ENCODE measurements at places on chromosomes 1 and 21. TPM values are rescaled to one million over a fixed set of nuclear protein-coding genes. Genes with fewer than 3 reads are reported as not detected.

- H3K27ac ChIP-seq = no peak overlapping the region
- peaks cover 24% of the 10 kb centered on the region for H3K4me1 ChIP-seq
- peaks cover 13% of the 10 kb centered on the region for H3K27me3 ChIP-seq
- no peak for DNase-seq
- H3K4me3 ChIP-seq = no peak overlapping the region
Measured at GRCh38 chr1:6971699-6972098, 186.4 kb downstream of the CAMTA1 start.

DNA sequence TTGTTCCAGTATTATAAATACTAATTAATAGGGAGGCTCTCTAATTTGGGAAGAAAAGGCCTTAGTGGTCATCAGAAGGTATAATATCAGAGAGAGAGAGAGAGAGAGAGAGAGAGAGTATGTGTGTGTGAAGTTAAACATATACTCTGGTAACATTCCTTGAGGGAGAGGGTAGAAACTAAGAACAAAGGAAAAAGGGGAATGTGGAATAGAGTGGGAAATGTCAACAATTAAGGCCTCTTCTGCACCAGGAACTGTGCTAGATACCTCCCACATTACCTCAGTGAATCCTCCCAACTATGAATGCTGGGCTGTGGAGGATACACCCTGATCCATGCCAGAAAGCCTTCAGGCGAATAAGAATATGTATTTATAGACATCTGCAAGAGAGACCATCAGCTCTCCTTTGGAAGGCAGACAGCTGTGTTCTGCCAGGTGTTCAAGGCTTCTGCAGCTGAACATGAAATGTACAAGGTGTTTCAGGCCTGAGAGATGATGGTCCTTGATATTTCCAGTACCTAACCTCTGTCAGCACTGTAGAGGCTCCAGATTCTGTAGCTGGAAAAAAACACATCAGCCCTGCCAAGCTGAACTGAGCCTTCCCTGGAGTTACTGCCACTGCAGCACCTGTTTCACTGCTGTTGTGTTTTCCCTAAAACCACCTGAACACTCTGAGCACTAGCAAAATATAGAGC, 29.1 kb downstream of the TBX15 start:
- no peak for DNase-seq
- H3K4me1 ChIP-seq = peaks cover 14% of the 10 kb centered on the region
- peaks cover 15% of the 10 kb centered on the region for H3K27me3 ChIP-seq
- H3K36me3 ChIP-seq = no peaks in the 10 kb centered on the region
- H3K4me3 ChIP-seq = no peak overlapping the region
- H3K27ac ChIP-seq = no peak overlapping the region

WNT4 gene
- total RNA-seq = 26.4 TPM

FOXO6 gene
- total RNA-seq = 21.1 TPM

DNA sequence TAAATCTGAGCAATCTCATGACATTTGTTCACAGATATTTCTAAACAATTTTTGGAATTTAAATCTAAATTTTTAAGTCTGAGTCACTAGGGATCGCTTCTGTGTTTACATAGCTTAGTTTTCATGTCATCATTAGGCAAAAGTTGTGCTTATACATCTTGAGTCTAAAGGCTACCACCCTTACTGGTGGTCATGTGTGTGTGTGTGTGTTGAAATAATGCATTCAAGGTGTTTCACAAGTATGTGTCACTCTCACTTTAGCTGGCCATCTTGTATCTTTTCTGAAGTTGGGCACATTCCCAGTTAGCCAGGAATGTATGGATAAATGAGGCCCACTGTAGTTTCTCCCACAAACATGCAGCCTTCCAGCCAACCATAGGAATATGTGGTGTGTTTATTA, 1162.5 kb upstream of the PRMT6 start:
- no peak overlapping the region for H3K27ac ChIP-seq
- no peaks in the 10 kb centered on the region for H3K36me3 ChIP-seq
- no peaks in the 10 kb centered on the region for H3K27me3 ChIP-seq
- no peak overlapping the region for H3K4me3 ChIP-seq
- no peaks in the 10 kb centered on the region for H3K4me1 ChIP-seq

GRCh38 chr21:41630917-41631316, 123.0 kb upstream of the TMPRSS2 start:
- peaks cover 5% of the 10 kb centered on the region for H3K36me3 ChIP-seq
- H3K27me3 ChIP-seq = peaks cover 6% of the 10 kb centered on the region
- H3K27ac ChIP-seq = no peak overlapping the region
- no peak for DNase-seq

DNA sequence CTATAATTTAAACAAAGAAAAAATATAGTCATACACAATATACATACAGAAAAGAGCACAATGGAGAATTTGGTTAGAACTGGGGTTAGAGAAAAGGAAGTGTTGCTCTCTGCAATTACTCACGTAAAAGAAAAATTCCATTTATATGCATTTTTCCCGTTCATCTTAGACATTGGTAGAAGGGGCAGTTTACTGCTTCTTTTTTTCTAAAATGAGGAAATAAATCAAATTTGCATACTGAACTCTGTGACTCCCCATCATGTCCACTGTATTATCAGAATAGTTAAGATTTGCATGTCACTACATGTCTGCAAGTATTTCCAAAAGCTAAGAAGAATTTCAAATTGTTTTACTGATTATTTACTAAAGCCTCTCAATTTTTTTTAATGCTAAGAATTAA, 44.1 kb upstream of the C1orf105 start:
- H3K27me3 ChIP-seq = no peaks in the 10 kb centered on the region
- H3K4me3 ChIP-seq = no peak overlapping the region
- DNase-seq = no peak
- peaks cover 31% of the 10 kb centered on the region for H3K4me1 ChIP-seq

DNA sequence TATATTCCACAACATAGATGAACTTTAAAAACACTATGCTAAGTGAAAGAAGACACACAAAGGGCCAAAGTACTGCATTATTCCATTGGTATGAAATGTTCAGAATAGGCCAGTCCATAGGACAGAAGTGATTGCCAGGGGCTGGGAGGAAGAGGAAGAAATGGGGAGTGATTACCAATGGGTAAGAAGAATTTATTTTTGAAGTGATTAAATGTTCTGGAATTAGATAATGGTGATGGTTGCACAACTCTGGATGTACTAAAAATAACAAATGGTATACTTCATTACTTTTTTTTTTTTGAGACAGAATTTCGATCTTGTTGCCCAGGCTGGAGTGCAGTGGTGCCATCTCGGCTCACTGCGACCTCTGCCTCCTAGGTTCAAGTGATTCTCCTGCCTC, 61.7 kb downstream of the CHD5 start:
- no peak overlapping the region for H3K27ac ChIP-seq
- H3K4me3 ChIP-seq = no peak overlapping the region
- H3K36me3 ChIP-seq = no peaks in the 10 kb centered on the region
- DNase-seq = no peak
- H3K4me1 ChIP-seq = no peaks in the 10 kb centered on the region

GRCh38 chr1:201192261-201192788, 1.7 kb downstream of the IGFN1 start:
- H3K4me3 ChIP-seq = peak overlapping the region; percentile 69
- peaks cover 15% of the 10 kb centered on the region for H3K27me3 ChIP-seq
- H3K4me1 ChIP-seq = peaks cover 21% of the 10 kb centered on the region
- peak overlapping the region; percentile 63 for H3K27ac ChIP-seq
- H3K36me3 ChIP-seq = no peaks in the 10 kb centered on the region

DNA sequence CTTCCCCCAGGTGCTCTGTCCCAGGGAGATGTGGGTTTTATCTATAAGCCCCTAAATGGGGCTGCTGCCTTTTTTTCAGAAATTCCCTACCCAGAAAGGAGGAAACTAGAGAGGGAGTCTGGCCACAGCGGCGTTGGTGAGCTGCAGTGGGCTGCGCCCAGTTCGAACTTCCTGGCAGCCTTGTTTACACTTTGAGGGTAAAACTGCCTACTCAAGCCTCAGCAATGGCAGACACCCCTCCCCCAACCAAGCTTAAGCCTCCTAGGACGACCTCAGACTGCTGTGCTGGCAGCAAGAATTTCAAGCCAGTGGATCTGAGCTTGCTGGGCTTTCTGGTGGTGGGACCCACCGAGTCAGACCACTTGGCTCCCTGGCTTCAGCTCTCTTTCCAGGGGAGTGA, 46.2 kb upstream of the PAPPA2 start:
- no peaks in the 10 kb centered on the region for H3K4me1 ChIP-seq
- no peak for DNase-seq
- no peak overlapping the region for H3K27ac ChIP-seq
- H3K27me3 ChIP-seq = peaks cover 3% of the 10 kb centered on the region

- H3K4me3 ChIP-seq = no peak overlapping the region
- no peak overlapping the region for H3K27ac ChIP-seq
- no peak for DNase-seq
- peaks cover 9% of the 10 kb centered on the region for H3K4me1 ChIP-seq
- no peaks in the 10 kb centered on the region for H3K27me3 ChIP-seq
Measured at GRCh38 chr1:53272349-53272748, 34.0 kb upstream of the MAGOH start.

- H3K36me3 ChIP-seq = peaks cover 3% of the 10 kb centered on the region
- no peak overlapping the region for H3K27ac ChIP-seq
- no peaks in the 10 kb centered on the region for H3K27me3 ChIP-seq
- no peak overlapping the region for H3K4me3 ChIP-seq
Measured at GRCh38 chr21:45224189-45224938, 63.3 kb downstream of the POFUT2 start.

OXCT2 gene
- total RNA-seq = 0.21 TPM

DNA sequence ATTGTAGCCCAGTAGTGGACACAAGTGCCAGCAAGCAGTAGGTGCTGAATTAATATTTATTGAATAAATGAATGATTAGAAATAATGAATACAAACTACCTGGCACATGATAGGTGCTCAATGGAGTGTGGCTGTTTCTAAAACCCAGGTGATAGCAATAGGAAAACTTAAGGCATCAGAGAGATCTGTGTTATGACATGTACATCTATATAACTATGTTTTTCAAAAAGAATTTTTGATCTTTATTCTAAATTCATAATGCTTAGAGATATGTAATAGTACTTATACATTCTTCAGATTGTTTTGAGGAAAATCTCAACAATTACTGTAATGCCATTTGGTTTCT, 5.0 kb downstream of the GADD45A start:
- DNase-seq = no peak
- no peak overlapping the region for H3K27ac ChIP-seq
- H3K4me1 ChIP-seq = peaks cover 23% of the 10 kb centered on the region
- no peak overlapping the region for H3K4me3 ChIP-seq
- no peaks in the 10 kb centered on the region for H3K27me3 ChIP-seq

C1orf115 gene
- total RNA-seq = 19.0 TPM

DNA sequence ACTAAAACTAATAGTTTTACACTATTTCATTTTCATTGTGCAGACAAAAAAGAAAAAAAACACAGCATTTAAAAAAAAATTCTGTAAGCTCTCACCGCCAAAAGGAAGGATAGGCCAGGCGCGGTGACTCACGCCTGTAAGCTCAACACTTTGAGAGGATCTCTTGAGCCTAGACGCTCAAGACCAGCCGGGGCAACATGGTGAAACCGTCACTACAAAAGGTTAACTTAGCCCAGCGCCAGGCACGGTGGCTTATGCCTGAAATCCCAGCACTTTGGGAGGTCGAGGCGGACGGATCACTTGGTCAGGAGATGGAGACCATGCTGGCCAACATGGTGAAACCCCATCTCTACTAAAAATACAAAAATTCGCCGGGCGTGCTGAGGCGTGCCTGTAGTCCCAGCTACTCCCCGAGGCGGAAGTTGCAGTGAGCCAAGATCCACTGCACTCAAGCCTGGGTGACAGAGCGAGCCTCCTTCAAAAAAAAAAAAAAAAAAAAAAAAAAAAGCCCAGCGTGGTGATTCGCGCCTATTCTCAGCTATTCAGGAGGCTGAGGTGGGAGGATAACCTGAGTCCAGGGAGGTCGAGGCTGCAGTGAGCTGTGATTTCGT, 14.3 kb upstream of the SPEN start:
- H3K27me3 ChIP-seq = no peaks in the 10 kb centered on the region
- peaks cover 10% of the 10 kb centered on the region for H3K36me3 ChIP-seq
- peak overlapping the region; percentile 96 for H3K4me3 ChIP-seq
- no peak for DNase-seq
- H3K4me1 ChIP-seq = peaks cover 35% of the 10 kb centered on the region
- H3K27ac ChIP-seq = peak overlapping the region; percentile 100

HRNR gene
- not detected for total RNA-seq

- H3K27me3 ChIP-seq = no peaks in the 10 kb centered on the region
- peaks cover 10% of the 10 kb centered on the region for H3K4me1 ChIP-seq
- H3K27ac ChIP-seq = no peak overlapping the region
- DNase-seq = no peak
- no peak overlapping the region for H3K4me3 ChIP-seq
Measured at GRCh38 chr1:19344372-19344810, 32.3 kb downstream of the SLC66A1 start.

- H3K27me3 ChIP-seq = no peaks in the 10 kb centered on the region
- H3K4me1 ChIP-seq = peaks cover 14% of the 10 kb centered on the region
- no peak for DNase-seq
- H3K4me3 ChIP-seq = no peak overlapping the region
- peaks cover 3% of the 10 kb centered on the region for H3K36me3 ChIP-seq
Measured at GRCh38 chr1:85359874-85360721, 83.7 kb upstream of the BCL10 start.

DNA sequence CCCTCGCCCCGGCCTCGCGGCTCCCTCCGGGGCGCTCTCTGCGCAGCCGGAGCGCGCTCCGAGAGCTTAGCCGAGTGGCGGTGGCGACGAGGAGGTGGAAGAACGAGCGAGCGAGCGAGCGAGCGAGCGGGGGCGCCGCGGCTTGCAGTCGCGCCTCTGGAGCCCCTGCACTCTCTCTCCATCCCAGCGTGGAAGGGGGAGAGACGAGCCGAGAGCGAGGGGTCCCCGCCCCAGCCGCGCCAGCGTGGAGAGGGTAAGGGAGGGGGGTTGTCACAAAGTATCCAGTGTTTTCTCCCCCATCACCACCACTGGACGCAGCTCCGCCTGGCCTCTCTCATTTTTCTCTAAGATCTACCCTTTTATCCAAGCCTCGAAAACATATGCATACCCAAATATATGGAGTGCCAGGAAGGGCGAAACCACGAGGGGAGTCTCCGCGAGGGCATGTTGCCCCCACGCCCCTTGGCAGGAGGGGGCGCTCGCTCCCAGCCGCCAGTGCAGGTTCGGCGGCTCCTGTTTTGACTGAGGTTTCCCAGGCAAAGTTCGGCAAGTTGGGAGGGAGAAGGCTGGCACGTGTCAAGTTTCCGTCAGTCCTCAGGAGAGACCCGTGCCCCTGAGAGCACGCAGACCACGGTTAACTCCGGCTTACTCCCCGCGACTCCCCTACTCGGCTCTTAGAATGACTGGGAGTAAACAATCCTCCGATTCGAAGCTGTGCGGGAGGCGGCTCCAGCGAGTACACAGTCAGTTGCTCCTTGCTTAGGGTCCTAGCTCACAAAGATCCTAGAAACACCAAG, 569 bp upstream of the DAB1 start:
- peak; percentile 80 for DNase-seq
- H3K27me3 ChIP-seq = peaks cover 69% of the 10 kb centered on the region
- H3K4me3 ChIP-seq = peak overlapping the region; percentile 96
- H3K36me3 ChIP-seq = no peaks in the 10 kb centered on the region
- H3K27ac ChIP-seq = peak overlapping the region; percentile 86

Data from type B pancreatic cell (in vitro differentiated cells).